Bronchial epithelial cell (primary cell): ENCODE measurements at places on chromosomes 2 and 18.

- DNase-seq: no peak
Observed at GRCh38 chr2:29361231-29361630, 246.0 kb downstream of the CLIP4 start.

DNA sequence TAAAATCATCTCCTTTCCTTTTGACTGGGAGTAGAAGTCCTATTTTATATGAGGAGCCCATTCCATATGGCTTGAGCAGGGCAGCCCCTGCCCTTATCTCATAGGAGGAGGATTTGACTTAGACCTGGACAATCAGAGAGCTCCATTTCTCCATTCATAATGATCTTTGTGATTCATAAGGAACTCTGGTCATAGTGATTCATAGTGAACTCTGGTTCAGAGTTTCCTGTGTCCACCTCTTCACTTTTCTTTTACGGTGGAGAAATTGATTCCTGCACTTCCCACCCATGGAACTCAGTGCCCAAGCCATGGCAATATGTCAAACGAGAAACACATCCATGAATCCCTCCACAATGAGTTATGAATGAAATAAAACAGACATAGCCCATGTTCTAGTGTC, 12.8 kb upstream of the MYO3B start:
- DNase-seq: peak; percentile 72

- DNase-seq: peak; percentile 5
Observed at GRCh38 chr18:1760901-1761300, 810.4 kb downstream of the METTL4 start.

GRCh38 chr2:30903326-30903725, 96.1 kb upstream of the CAPN13 start:
- DNase-seq: no peak

GRCh38 chr2:196225213-196225612, 53.8 kb upstream of the STK17B start:
- peak; percentile 65 for DNase-seq

DNA sequence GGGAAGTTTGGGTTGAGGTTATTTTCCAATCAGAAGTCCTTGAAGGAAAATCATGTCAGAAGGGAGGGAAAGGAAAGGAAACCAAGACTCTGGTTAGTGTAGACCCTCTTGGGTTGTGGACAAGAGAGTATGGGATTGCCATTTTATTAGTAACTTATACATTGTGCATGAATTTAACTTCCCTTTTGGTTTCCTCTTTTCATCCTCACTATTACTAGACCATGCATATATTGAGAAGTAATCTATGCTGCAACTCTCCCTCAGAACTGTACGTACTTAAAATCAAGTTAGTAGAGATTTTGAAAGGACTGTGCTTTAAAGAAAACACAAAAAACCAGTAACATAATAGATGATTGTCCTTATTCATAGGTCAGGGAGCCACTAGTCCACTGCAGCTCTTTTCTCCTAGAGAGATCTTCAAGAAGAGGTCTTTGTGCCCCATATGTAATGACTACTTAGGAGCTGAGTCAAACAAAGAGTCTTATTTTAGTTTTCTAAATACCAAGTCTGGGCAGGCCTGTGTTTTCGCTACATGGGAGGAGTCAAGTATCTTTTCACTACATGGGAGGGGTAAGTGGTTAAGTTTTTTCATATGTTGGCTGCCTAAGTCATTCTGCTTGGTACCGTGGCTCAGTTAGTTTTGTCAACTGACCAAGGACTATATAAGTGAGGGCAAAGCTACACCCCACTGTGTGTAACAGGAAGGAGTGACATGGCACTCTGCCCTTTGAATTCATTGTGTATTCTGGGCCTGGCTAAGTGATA, 25.2 kb upstream of the FAM117B start:
- peak; percentile 90 for DNase-seq

DNA sequence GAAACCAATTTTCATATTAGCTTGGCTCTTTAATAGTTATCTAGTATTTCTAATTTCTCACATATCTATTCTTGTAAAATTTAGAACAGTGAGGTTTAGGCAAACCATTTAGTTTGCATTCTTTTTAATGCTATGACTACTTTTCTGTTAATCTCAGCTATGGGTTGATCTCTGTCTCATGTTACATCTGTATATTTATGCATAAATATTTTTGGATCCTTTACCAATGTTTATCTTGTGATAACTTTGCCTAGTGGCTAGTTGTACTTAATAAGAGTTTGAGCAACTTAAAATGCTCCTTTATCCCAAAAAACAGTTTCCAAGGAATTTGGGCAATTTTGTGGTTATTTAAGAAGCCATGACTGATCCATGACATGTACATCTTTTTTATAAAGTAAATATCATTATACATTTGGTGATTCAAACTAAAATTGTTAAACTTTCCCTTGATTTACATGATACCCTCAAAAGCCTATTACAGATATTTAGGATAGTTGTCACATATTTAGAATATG, 86.3 kb downstream of the R3HDM1 start:
- no peak for DNase-seq

- no peak for DNase-seq
Observed at GRCh38 chr2:5524551-5524950, 167.6 kb upstream of the SOX11 start.

GRCh38 chr2:11121099-11121822, 34.0 kb upstream of the SLC66A3 start:
- DNase-seq: peak; percentile 8

- DNase-seq: no peak
Observed at GRCh38 chr2:231680992-231681852, 27.1 kb upstream of the PTMA start.

- no peak for DNase-seq
Observed at GRCh38 chr2:207087046-207087902, 78.5 kb downstream of the KLF7 start.

DNA sequence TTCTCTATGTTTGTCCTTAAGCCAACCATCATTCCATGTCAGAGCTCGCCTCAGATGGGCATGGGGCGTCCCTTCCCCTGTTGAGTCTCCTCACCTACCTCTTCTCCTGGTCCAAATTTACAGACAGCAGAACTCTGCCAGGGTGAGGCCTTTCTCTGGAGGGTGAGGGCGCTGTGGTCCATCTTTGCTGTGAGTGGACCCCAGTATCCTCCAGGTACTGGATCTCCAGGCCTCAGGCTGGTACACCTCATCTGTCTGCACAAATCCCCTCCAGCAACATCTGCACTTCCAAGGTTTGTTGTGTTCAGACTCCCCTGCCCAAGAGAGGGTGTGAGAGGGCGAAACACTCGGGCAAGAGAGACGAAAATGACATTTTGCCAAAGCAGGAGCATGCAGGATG, 63.9 kb upstream of the EDAR start:
- no peak for DNase-seq

GRCh38 chr18:26711756-26712155, 153.8 kb downstream of the AQP4 start:
- DNase-seq: no peak

- DNase-seq: no peak
Observed at GRCh38 chr2:64246962-64247361, 102.7 kb upstream of the PELI1 start.

- DNase-seq: peak; percentile 13
Observed at GRCh38 chr2:64404002-64404731, 49.8 kb upstream of the LGALSL start.

- DNase-seq: peak; percentile 44
Observed at GRCh38 chr2:237072067-237072931, 13.4 kb upstream of the COPS8 start.

- DNase-seq: no peak
Observed at GRCh38 chr18:52391810-52392559, 52.0 kb downstream of the DCC start.

DNA sequence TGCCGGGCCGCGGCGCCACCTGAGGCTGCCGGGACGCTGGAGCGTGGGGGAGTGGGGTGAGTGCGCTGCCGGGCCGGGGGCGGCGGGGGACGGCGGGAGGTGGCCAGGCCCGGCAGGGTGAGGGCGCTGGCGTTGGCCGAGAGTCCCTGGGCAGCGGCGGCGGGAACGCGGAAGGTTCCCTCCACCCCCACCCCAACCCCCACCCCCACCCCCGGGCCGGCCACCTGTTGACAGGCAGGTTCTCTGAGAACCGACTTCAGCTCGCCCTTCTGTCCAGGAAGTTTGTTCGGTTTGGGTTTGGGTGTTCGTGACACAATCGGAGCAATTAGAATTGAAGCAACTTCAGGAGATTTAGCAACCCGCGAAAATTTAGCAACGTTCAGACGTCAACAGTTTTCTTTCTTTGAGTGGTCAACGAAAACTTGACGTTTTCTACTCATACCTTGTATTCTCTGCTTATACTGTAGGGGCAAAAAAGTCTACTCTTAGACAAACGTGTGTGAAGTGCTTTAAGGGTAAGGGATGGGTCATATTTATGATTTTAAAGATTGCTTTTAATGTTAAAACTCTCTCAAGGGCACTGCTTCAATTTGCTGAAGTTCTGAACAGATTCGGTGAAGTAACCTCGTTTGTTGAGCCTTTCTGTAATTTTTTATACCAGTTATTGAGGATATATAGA, 9.3 kb downstream of the OTX1 start:
- DNase-seq: peak; percentile 30

GRCh38 chr2:149991576-149991975, 404.0 kb upstream of the MMADHC start:
- no peak for DNase-seq

GRCh38 chr2:158809816-158810215, 14.7 kb downstream of the DAPL1 start:
- peak; percentile 69 for DNase-seq

DNA sequence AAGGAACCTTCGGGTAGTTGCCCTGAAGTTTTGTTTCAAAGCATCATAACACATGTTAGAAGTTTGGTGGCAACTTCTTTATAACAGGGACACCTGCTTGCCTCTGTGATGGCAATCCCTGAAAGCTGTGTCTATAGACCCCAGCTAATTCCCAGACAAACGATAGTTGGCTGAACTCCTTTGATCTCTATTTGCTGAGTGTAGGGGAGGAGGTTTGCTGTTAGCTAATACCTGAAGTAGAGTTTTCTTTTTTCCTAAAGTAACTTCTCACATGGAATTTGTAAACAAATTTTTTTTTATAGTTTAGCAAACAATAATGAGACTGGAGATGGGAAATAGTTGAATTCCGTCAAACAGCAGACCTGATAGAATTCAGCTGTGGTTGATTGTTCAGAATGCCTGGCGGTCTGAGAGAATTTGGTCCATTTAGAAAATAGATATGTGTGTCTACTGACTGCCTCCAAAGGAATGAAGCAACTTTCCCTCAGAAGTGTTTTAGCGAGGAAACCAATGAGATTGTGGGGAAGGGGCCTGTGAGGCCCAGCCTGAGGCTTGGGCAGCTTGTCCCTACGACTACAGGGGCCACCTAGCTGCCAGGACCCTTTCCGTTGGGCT, 123.5 kb upstream of the EPAS1 start:
- DNase-seq: no peak

- DNase-seq: no peak
Observed at GRCh38 chr2:18067588-18068384, 189.3 kb downstream of the KCNS3 start.

DNA sequence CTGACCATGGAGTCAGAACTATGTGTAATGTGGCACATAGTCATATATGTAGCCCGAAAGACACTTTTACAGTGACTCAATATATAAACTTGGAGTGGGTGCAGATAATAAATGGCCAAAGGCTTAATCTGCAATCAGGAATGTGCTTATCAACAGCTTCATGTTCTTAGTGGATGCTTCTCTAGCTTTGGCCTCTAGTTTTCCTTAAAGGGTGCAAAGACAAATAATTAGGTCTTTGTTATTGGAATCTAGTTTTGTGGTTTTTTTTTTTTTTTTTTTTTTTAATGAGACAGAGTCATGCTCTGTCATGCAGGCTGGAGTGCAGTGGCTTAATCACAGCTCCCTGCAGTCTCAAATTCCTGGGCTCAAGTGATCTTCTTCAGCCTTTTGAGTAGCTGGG, 625.6 kb downstream of the EPHA4 start:
- DNase-seq: peak; percentile 74

GRCh38 chr2:19649785-19650380, 251.9 kb downstream of the TTC32 start:
- DNase-seq: peak; percentile 100

DNA sequence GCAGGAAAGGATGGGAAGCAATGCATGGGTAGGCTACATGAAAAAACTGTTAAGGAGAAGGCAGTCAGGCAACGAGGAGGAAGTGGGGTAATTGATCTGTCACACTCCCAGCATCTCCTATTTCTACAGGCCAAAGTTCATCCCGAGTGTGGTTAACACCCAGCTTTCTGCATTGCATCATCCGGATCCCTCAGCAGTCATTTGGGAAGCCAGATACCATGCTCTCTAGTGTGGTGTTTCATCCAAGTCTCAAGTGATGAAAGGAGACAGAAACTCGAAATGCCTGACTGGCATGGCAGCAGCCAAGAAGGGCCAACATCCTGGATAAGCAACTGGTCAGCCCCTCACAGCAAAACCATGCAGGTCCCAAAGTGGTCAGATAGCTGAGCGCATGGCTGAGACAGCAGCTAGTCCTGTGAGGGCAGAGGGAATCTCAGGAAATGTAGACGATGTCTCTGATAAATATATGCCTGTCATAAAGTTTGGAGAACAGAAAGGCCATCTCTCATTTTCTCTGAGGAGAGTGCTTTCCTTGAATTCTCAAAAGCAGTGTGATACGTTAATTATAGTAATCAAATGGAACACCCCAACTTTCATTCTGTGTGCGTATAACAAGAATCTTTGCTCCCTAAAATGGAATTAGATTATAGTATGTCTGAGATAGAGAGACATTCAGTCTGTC, 24.8 kb upstream of the HNRNPA3 start:
- DNase-seq: peak; percentile 52

DNA sequence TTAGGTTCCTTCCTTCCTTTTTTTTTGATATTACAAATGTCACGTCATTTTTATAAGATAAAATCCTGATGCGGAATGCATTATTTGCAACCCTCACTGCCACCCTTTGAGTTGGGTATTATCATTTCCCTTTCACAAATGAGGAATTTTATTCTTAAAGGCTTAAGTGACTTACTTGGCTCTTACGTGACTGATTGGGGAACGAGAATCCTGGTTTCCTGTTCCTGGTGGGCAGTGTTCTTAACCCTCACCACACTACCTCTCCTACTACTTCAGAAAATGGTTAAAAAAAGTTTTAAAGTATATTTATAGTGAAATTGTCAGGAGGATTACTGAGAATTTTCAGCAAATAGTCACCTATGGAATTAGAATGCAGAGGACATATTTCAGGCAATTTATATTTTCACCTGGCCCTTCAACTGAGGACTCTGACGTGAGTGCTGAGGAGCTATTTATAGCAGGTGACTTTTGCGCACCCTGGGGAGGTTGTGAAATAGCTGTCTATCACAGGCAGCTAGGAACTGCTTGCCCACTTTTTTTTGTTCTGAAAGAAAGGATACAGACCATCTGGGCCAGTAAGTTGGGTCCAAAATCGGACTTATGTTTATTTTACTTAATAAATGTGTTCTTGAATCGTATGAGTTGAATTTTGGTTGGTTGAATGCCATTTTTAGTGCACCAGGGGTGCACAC, 18.7 kb upstream of the RASGRP3 start:
- DNase-seq: no peak

DNA sequence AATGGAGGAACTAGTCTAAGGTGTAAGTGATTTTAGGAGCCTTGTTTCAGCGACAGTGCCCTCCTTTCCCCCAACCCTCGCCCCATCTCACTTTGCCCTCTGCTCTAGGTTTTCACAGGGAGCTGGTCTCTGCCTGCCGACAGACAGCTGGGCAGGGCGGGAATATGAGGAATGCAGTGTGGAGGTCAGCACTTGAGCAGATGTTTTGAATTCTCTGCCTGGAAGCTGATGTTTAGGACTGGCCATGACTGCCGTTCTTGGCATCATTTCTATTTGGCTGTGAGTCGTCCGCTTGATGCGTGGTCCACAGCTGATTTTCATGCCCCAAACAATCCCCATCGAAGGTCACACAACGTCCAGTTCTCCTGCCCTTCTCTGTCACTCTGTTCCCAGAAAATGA, 55.1 kb upstream of the SIX3 start:
- no peak for DNase-seq

GRCh38 chr2:195622966-195623365, 34.1 kb upstream of the SLC39A10 start:
- peak; percentile 96 for DNase-seq

GRCh38 chr2:161400076-161400475, 16.0 kb upstream of the TBR1 start:
- peak; percentile 52 for DNase-seq
